ENCODE measurements at places on chromosomes 12 and 14. TPM values are rescaled to one million over a fixed set of nuclear protein-coding genes. Genes with fewer than 3 reads are reported as not detected.

DNA sequence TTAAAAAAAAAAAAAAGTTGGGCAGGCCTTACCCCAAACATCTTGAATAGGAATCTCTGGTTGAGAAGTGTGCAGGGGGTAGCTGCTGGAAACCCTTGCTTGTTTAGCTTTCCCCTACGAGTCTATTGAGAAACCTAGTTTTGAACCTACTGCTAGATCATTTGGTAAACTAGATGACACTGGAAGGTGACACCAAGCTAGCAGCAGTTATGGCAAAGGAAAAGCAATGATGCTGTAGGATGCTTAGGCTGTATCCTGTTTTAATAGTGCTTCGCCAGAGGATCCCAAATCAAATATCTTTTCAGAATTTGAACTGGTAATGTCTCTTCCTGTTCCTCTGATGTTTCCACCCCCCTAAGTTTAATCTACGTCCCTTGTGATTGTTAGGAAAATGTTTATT is 5.5 kb upstream of the PCED1B start:
- no peak for DNase-seq

- DNase-seq = no peak
These were observed 11.6 kb upstream of the SRSF9 start for GRCh38 chr12:120481022-120481767.

RNASE3 gene
- total RNA-seq = not detected

BIN2 gene
- total RNA-seq = not detected

All from endodermal cell (in vitro differentiated cells).